Mesothelial cell of epicardium (in vitro differentiated cells): ENCODE measurements at places on chromosomes 7 and 10. TPM values are rescaled to one million over a fixed set of nuclear protein-coding genes. Genes with fewer than 3 reads are reported as not detected.

The JAKMIP3 gene
- total RNA-seq: 1.2 to 1.4 TPM (median 1.3 TPM) in 3 replicates

The TAX1BP1 gene
- total RNA-seq: 84.8 to 90.2 TPM (median 89.8 TPM) in 3 replicates

The TMEM184A gene
- 4.3 to 5.0 TPM (median 5.0 TPM) in 3 replicates for total RNA-seq

DNA sequence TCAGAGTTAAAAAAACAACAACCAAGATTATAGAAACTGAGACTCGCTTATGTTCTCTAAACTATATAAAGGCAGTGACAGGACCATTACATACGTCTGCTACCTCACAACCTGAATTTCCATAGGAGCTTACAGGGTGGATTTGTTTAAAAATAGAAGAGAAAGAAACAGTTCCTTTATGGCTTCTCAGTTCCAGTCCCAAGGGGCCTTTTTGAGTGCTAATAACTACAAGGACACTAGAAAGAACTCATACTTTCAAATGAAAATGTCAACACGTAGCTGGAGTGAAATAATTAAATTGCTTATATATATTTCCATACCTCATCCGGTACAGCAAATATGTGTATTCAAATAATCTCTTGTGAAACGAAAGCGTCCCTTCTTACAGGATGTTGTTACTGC, 19.7 kb downstream of the TSPAN12 start:
- no peak for DNase-seq

DNA sequence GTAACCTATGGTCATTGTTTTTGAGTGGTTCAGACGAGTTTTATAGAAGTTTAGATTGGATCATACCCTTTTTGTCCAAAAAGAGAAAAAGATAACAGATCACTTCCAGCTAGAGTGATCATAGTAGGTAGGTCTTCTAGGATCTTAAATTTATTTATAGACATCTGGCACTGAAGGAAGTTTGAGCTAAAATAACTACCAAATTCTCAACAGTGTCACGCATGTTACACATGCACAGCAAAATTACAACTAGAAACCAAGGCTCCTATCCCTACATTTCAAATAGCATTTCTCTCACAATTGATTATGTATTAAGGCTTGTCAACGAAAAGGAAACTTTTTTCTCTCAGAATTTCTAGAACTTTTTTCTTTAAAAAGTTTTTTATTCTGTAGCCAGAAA, 2.3 kb downstream of the CALU start:
- DNase-seq: no peak

DNA sequence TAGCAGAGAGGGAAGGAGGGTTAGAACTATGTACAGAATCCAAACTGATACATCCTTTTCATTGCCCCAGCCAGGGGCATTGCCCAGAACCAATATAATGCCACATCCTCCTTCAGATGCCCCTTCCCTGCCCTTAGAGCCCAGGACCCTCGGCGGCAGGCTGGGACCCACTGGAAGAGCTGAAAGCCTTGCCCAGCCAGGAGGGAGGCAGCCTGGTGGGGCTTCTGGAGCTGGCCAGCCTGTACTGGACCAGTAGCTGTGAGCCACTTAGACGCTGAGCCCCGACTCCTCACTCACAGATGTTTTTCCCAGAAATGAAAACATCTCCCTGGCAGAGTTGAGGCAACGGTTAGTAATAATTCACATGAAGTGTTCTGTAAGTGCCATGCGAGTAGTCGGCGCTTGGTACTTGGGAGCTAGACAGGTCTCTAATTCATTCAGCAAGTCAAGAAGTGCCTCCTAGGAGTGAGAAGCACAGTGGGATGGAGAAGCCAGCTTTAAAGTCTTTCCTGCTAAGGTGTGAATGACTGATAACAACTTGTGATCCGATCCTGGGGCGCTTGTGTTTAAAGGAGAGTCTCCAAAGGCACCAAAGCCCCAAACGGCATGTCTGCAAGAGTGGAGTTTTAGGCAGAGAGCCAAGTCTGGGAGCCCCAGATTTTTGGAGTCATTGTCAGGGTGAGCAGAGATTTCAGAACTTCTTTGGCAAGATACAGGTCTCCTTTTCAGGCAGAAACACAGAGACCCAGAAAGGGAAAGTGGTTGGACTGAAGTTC, 9.8 kb downstream of the VSIR start:
- DNase-seq: no peak

- DNase-seq: no peak
These were observed 1349.1 kb downstream of the XPNPEP1 start for GRCh38 chr10:108574233-108574632.

DNA sequence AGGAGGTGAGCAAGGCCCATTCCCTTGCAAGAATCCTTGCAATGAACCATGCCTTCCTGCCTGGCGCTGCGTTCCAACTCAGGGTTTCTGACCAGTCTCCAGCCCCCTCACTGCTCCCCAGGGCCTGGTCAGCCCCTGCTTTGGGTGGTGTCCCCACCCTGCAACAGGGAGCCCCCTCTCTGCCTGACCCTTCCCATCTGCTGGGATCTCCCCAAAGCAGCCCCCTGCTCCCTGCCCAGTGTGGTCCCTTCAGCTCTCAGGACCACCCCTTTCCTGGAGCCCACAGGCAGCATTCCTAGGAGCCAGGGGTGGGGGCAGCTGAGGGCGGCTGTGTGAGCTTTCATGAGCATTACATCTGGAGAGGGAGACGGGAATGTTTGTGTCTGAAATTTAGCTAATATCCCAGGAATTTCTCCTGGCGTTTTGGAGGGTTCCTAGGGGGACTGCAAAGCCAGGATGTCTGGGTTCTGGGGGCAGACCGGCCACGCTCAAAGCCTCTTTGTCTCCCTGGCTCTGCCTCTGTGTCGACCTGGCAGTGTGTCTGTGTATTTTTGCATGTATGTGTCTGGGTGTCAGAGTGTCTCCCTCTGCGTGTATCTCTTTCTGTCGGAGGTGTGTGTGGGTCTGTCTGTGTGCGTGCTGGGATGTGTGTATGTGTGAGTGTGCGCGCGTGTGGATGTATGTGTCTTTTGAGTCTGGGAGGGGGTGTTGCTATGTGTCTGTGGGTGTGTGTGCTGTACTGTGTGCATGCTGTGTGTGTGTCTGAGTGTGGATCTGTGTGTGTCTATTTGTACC, 300.5 kb upstream of the ZMIZ1 start:
- DNase-seq: no peak

DNA sequence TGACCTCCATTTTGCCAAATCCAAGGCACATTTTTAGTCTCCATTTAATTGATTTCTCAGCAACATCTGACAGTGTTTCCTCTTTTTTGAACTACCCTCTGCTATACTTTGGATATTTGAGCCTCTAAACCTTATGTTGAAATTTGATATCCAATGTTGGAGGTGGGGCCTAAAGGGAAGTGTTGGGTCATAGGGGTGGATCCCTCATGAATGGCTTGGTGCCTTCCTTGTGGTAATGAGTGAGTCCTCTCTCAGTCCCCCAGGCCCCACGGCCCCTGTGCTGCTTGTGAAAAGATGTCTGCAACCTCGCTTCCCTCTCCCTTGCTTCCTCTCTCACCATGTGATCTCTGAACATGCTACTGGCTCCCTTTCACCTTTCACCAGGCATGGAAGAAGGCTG, 96.8 kb upstream of the DGKB start:
- DNase-seq: no peak

DNA sequence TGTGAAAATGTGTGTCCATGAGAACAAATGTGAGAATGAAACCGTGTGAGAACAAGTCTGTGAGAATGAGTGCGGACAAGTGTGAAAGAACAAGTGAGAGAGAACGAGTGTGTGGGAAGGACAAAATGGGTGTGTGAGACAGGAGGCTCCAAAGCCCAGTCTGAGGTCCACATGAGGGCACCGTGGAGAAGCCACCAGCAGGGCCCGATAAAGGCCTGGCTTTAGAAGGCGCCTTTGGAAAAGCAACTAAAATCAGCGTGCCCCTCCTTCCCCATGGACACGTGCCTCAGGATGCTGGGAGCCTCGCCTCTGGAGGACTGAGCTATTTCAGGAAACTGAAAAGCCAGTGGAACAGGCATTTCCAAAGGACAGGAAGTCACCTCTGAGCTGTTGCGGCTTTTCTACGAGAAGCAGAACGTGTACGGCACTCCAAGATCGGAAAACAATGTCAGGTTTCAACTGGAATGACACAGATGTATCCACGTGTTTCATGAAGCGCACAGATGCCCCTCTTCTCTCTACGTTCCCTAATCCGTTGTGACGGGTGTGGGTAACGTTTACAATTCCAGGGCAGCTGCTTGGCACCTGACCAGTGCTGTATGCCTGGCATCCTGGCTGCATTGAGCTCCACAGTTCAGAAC, 46.4 kb downstream of the ESYT2 start:
- no peak for DNase-seq

- no peak for DNase-seq
These were observed 94.5 kb downstream of the HIPK2 start for GRCh38 chr7:139683137-139683921.

DNA sequence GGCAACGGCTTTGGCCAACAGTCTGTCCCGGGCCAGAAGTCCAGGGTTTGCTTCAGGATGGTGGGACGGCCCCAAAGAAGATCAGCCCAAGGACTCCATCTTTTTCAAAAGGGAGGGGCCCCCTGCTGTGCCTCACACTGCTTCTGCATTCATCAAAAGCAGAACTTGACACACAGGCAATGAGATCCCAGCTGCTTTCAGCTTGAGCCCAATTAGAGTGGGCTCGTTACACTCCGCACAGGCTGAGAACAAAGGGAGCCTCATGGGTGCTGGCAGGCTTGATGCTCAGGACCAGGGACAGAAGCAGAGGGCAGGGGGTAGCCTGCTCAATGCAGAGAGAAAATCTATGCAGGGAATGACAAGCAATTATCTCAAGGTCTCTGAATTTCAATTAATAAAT, 45.5 kb downstream of the VOPP1 start:
- no peak for DNase-seq

- no peak for DNase-seq
These were observed 26.6 kb downstream of the REEP3 start for GRCh38 chr10:63547628-63548360.

GRCh38 chr10:282294-283139, 147.3 kb downstream of the ZMYND11 start:
- DNase-seq: no peak

- no peak for DNase-seq
These were observed 62.2 kb downstream of the PPP1R9A start for GRCh38 chr7:94969434-94970084.

DNA sequence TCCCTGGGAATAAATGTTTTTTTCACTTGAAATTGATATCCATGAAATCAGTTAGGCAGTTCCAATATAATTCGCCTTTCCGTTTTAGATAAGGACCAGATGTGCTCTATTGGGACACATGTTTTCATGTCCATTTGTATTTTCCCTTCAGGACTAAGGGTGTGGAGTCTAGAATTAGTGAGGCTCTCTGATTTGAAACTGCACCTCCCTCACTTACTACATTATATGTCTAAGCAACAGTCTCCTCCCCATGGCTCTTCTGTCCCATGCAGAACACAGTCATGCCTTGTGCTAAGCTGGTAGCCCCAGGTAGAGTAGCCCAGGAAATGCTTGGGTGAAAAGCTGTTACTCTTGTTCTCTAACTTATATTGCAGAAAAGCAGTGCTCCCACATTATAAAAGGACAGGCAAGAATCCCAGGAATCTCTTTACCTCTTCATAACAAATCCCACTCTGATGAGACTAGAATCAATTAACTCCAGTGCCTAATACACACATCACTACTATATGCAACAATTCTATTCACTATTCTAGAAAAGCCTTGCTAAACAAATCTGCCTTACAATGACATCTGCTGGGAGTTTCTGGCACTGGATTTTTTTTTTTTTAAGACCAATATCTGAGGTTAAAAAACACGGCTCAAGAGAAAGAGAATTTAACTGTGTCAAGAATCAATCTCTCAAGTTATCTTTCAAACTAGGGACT, 293.9 kb downstream of the SNX13 start:
- no peak for DNase-seq

DNA sequence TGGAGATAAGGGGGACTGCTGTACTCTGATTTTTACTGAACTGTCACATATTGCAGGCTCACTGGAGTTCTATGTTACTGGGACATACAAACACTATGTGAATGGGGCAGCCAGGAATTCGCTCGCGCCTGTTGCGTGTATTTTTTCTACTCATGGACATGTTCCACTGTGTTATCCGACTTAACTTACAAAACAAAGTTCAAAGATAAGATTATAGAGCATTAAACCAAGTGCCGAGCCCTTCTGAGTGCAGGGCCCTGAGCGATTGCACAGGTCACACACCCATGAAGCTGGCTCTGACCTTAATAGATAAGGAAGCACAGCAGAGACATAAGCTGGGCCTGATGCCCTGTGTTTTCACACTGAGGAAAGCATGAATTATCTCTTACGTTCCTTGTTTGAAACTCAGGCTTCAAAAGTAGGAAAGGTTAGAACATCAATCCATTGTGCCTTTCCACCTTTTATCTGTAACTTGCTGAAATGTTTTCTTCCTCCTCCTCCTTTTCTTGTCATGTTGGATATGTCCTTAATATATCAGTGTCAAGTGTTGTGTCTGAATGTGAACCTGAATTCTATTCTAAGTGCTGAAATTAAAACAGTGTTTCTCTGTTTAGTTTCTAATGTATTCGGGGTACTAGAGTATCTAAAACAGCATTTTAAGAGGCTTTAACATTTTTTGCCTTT, 273.8 kb downstream of the AUTS2 start:
- no peak for DNase-seq

GRCh38 chr10:3580565-3580964, 204.4 kb downstream of the KLF6 start:
- no peak for DNase-seq

DNA sequence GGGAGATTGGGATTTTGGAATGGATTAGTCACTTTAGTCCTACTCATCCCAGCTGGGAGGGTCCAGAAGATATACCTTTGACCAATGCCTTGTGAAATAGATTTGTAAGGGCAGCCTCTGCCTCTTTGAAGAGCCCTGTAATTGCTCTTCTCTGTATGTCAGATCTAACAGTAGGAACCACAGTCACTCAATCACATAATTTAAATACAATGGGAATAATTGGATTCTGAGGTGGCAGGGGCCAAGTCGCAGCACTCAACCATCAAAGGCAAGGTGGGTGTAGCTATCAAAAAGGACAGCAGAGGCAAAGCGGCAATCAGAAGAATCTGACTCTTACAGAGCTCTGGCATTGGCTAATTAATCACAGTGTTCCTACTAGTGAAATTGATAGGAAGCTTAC, 650.9 kb upstream of the ANKRD30A start:
- no peak for DNase-seq

GRCh38 chr10:52993109-52993508, 220.5 kb upstream of the MBL2 start:
- DNase-seq: no peak

DNA sequence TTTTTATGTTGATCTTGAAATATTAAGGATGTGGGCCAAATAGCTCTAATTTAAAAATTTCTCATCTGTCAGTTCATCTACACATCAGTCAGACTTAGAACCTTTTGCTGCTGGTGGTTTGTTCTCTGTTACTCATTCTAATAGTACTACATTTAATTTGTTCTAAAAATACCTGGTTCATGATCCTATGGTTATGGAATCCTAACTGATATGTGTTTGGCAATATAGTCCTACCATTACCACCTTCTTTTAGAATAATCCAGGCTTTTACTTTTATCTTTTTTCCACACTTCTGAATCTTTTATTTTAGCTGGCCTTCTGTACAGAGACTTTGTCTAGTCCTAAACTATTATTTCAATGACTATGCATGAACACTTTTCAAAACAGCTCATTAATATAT, 116.9 kb downstream of the SVOPL start:
- no peak for DNase-seq

GRCh38 chr7:602341-603141, 82.9 kb upstream of the PDGFA start:
- DNase-seq: peak; percentile 11
